ENCODE measurements at places on chromosomes 11 and 22.

DNA sequence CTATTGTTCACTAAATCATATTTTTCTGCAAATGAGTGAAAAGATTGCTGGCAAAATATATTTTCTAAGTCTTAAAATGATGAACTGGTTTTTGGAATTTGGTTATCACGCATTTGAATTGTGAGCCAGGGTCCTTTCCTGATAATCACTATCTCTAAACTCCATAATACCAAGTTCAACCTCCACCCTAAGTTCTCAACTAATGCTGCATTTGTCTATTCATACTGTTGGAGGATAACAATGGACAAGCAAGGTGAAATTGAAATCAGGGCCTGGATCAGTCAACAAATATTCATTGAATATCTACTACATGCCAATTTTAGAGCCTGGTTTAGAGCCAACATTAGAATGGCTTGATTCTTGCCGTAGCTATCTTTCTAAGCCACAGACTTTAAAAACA is 4.7 kb upstream of the PCF11 start:
- DNase-seq: no peak

GRCh38 chr22:17717708-17718107 is 56.6 kb downstream of the BID start:
- DNase-seq: no peak

DNA sequence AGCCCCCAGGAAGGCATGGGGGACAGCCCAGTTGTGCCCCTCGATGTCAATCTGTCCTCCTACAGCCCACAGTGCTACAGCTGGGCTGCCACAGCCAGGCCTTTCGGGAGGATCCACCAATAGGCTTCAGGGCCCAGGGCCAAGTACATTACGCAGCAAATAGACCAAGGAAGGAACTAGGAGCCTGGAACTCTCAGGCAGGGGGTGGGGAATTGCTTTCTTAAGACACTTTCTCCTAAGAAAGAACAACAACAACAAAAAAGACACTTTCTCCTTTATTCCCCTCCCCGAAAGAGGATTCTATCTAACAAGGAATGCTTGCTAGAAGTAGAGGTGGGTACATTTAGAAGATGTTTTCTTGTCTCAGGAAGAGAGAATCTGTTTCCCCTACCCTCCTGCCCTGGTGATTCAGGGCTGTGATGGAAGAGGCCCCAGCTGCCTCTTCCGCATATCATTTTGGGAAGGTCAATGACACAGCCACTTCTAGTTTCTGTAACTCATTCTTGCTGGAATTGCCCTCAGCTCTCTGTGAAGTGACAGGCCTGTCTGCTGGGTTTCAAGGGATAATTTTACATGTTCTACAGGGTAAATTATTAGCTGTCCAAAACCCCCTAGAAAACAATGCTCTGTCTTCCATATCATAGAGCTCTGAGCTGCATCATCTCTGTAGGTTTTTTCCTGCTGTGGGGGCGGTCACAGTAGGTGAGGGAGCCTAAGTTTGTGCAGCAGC is 6.0 kb upstream of the MALAT1 start:
- peak; percentile 78 for DNase-seq

GRCh38 chr22:44410451-44410991 is 87.5 kb downstream of the RTL6 start:
- no peak for DNase-seq

DNA sequence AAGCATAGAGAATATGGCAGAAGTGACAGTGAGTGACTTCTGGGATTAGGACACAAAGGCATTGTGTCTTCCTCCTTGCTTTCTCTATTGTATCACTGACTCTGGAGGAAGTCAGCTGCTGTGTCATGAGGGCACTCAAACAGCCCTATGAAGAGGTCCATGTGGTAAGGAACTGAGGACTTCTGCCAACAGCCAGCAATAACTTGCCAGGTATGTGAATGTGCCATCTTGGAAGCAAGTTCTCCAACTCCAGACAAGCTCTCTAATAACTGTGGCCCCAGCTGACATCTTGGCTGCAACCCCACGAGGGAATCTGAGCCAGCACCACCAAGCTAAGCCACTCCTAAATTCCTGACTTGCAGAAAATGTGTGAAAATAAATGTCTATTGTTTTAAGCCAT is 83.6 kb upstream of the ZBED5 start:
- no peak for DNase-seq

DNA sequence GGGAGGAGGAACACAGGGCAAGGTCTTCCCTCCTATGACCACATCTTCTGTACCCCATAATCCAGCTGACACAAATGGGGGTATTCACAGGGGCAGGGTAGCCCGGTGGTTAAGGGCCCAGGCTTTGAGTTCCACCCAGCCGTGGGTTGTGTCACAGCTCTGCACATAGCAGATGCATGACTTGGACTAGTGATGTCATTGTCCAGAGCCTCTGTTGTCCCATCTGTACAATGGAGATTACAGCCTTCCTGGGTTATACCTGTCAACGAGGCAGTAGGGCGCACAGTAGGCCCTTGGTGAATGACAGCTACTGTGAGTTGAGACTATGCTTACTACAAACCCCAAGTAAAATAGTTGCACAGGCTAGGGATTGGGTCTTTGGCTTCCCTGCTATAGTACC is 99.3 kb upstream of the CRYBB3 start:
- DNase-seq: no peak

GRCh38 chr11:925158-925495 is 543 bp upstream of the AP2A2 start:
- no peak for DNase-seq

GRCh38 chr22:24433001-24433827 is 5.8 kb downstream of the ADORA2A start:
- no peak for DNase-seq

GRCh38 chr11:110059706-110060463 is 33.3 kb upstream of the ZC3H12C start:
- DNase-seq: no peak

GRCh38 chr11:102709201-102709945 is 3.8 kb upstream of the MMP27 start:
- DNase-seq: peak; percentile 39

GRCh38 chr11:69660001-69660500 is 15.1 kb downstream of the LTO1 start:
- DNase-seq: no peak

DNA sequence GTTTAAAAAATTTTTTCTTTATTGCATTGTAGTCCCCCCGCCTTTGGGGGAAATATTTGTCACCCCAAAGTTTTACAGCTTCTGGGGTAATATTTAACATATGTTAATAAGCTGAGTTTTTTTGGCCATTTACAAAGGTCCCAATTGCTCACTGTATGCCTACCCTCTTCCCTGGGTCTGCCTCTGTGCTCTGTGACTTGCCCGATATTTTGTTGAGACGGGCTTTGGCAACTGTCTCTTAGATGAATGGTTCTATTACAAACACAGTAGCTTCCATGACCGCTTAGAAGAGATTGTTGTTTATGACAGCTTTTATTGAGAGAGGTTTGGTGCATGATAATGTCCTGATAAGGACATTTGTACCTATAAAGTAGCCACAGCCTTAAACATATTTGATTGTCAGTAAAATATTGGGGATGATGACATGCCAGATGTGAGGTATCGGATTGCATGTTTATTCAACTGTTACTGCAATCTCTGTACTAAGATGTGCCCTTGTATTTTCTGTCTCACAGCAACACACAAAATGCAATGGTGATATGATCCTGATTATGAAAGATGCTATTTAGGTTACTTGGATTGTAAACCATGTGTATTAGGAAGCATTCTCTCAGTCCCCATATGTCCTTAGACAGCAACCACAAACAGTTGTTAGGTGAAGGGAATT is 103.1 kb downstream of the TEAD1 start:
- DNase-seq: no peak

DNA sequence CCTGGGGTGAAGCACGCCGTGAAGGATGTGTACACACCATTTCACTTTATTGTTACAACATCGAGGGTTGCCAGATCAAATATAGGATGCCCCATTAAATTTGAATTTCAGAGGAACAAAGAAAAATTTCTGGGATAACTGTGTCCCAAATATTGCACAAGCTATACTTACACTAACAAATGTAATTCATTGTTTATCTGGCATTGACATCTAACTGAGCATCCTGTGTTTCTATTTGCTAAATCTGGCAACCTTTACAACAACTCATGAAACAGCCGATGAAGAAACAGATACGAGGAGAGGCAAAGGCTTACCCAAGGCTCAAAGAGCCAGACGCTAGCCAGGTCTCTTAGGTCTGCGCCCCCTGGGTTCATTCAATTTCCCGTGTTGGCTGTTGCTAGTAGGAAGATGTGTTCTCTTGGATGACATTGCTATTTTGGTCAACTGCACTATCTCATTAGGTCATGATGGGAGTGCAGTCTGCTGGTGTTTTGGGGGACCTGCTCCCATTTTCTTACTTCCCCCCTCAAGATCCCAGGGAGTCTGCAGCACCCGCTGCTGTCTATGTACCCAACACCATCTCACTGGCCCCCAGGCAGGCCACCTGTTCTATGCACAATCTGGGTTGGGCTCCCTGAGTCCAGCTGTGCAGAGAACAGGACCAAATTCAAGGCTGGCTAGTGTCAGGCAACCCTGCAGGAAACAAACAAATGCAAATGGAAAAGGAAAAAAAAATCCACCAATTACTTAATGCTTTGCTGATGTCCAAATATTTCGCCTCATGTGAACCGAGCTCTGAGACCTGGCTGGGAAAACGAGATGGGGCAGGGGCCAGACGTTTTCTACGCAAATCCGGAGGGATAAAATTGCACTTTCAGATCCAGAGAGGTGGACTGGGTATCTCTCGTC is 560.9 kb downstream of the MIAT start:
- DNase-seq: no peak

GRCh38 chr11:28142724-28143123 is 34.5 kb downstream of the METTL15 start:
- DNase-seq: no peak
